ENCODE measurements at places on chromosomes 1 and 21.

DNA sequence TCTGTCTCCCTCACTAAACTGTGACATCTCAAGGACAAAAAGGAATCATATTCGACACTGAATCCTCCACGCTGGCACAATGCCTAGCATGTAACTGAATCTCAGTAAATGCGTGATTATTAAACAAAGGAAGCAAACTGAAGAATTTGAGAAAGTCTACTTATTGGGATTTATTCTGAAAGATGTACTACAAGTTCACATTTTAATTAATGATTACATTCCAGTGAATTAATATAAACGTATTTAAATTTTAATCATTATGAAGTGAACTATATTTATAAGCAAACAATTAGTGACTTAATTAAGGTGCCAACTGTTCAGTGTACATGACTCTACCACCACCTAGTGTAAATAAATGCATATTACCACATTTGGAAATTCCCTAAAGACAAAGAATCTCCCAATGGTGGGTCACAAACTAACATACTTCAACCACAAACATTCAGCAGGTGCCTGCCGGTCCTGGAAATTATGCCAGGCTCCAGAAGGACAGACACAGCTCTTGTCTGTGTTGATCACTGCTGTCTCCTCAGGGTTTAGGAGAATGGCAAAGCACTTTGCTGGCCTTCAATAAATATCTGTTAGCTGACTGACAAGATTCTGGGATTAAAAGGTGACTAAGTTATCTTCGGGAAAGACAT lies 56.3 kb downstream of the SMYD3 start:
- DNase-seq = peak; percentile 16

- peak; percentile 73 for DNase-seq
These were observed 58.0 kb downstream of the NKAIN1 start for GRCh38 chr1:31181515-31182343.

- no peak for DNase-seq
These were observed 102.8 kb upstream of the GALNT2 start for GRCh38 chr1:229964281-229964680.

DNA sequence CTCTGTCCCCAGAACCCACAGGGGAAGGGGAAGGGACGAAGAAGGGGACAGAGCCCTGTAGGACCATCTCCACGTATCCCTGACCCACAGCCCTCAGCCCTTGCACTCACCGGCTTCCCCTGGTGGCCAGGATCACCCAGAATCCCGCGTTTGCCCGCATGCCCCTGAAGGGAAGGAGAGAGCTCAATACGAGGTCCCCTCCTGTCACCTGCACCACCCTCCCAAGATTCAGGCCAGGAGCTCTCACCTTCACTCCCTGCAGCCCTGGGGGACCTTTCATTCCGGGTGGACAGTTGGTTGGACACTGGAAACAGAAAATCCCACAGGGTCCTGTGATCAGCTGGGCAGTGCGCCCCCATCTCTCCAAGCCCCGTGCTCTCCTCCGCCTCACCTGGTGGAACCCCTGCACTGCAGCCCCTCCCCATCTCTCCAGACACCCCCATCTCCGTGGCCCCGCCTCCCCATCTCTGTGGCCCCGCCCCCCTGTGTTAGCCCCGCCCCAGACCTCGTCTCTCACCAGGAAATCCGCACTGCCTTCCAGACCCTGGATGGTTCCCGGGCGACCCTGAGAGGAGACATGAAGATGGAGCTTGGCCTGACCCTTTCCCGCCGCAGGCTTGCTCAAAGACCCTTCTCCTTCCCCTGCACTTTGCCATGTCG lies 6.0 kb downstream of the COL9A2 start:
- no peak for DNase-seq

- peak; percentile 13 for DNase-seq
These were observed 43.2 kb upstream of the C1orf185 start for GRCh38 chr1:51058858-51059257.
